NCI-H1694 treated with DMSO at 0.1 percent for 48 hours (cell line): ENCODE measurements at places on chromosomes 1 and 21.
A peak's percentile ranks its signal among the peaks of the same experiment; 100 is the strongest.

- peak; percentile 16 for DNase-seq
These were observed 54.6 kb downstream of the ADSS2 start for GRCh38 chr1:244397131-244397530.

- DNase-seq, result no peak
These were observed 356 bp downstream of the INTS11 start for GRCh38 chr1:1324084-1324523.

- DNase-seq, result no peak
These were observed 6.2 kb upstream of the KCNA10 start for GRCh38 chr1:110525249-110525595.

GRCh38 chr1:39159224-39160036, 45.1 kb upstream of the MACF1 start:
- no peak for DNase-seq

- DNase-seq, result no peak
These were observed 589 bp downstream of the ZNF684 start for GRCh38 chr1:40532062-40532389.

- peak; percentile 98 for DNase-seq
These were observed 100.5 kb upstream of the SOD1 start for GRCh38 chr21:31558962-31559367.

DNA sequence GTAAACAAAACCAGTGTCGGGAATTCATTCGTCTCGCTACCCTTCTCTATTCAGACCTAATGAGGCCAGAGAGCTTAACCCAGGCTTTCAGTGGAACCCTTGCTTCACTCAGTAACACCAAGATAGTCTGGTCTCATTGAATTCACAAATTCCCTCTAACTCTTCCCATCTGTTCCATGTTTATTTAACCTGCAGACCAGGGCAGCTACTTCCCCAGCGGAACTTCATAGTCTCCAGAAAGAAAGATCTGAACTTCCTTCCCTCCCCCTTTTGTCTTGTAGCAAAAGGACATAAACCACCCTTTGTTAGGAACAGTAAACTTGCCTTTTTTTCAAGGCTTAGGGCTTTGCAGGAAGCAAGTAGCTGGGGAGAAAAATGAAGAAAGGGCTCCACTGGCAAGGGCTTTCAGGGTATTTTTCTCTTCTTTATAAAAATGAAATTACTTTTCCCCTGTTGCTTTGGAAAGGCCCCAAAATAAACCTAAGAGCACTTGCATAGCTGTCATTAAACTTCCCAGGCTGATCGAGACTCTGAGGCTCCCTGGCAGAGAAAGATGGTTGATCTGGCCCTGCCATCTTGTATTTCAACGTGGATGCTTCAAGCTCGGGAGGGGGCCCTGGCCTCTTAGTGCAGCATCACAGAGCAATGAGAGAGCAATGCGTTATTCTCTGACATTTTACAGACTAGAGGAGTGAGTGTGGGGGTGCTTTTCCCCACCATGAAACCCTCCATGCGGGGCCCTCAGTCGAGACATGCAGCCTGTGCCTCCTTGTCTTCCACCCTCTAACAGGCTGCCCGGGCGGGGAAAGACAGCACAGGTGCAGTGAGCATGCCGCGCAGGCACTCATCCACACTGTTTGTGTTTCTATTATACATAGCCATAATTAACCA, 30.0 kb downstream of the MIS18A start:
- DNase-seq, result no peak

GRCh38 chr1:94731891-94732290, 88.3 kb upstream of the SLC44A3 start:
- no peak for DNase-seq

DNA sequence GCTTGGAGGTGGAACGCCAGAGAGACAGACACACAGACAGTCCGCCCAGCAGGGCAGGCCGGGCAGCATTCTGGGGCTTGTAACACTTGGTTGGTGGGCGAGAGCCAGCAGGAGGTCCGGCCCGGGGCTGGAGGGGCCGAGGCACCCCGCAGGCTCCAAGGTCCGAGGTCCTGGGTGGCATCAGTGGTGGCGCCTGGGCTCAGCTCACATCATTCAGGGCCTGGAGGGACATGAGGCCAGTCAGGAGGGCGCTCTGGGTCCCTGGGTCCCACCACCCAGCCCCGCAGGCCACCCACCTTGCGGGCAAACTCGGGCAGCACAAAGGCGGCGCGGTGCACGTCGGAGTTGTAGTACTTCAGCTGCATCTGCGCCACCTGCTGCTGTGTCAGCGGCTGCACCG, 5.2 kb downstream of the SRM start:
- DNase-seq, result no peak

GRCh38 chr1:178548108-178548507, 35.2 kb downstream of the TEX35 start:
- no peak for DNase-seq

DNA sequence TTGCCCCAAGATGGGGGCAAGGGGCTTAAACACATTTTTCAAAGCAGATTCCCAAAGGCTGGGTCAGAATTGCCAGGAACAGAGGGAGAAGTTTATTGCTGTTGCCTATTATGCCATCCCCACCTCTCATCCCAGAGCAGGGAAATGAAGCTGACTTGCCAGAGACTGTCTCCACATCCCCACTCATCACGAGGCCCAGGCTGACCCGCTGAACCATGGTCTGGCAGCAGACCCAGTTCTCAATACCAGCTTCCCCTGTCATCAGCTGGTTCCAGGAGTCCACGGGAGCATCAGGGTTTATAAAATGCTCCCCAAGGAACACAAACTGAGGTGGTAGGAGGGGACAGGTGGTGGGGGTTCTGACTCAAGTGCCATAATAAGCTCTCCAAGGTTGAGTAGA, 605.9 kb downstream of the NPHP4 start:
- DNase-seq, result no peak
